ENCODE measurements at places on chromosomes 3 and 15.

- DNase-seq, result no peak
Observed at GRCh38 chr3:127161236-127161635, 31.7 kb upstream of the PRR23E start.

- no peak for DNase-seq
Observed at GRCh38 chr15:64149424-64149823, 2.1 kb upstream of the SNX22 start.

- DNase-seq, result no peak
Observed at GRCh38 chr15:29826908-29827820, 4.9 kb upstream of the TJP1 start.

GRCh38 chr3:186143250-186143649 is 34.4 kb upstream of the ETV5 start:
- DNase-seq, result no peak

GRCh38 chr3:49709852-49710251 is 9.6 kb downstream of the AMIGO3 start:
- DNase-seq, result no peak

GRCh38 chr3:56157693-56158362 is 310.4 kb downstream of the ERC2 start:
- DNase-seq, result peak; percentile 26

DNA sequence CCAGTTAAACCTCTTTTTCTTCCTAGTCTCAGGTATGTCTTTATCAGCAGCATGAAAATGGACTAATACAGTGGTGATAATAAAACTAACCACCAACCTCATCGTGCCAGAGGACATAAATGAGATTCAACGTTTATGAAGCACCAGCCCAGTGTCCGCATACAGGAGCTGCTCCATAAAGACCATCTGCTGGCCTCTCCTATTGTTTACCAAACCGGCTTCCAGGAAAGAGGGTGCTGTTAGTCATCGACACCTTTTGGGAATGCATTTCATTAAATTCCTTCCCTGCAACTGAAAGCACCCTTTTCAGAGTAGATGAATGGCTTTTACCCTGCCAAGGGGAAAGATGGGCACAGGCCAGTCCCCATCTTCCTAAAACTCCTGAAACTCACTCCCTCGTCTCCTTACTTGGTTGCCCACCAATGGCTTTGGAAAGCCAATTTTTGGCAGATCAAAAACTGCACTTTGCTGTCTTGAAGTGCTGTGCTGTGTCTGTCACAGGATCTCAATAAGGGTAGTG is 122.1 kb downstream of the AQP9 start:
- no peak for DNase-seq

DNA sequence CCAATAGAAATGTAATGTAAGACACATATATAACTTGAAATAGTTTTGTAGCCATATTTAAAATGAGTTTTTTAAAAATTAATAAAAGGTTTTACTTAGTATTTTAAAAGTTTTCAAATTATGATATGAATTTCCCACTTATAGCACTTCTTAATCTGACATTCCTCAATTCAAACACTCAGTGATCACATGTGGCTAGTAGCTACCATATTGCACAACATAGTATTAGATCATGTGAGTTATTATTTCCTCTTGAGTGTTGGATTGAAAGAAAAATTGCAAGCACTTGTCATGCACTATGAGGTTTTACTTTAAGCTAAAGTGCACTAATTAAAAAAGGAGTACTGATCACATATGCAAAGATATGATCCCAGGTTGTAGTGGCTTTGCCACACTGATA is 453.4 kb upstream of the ROBO2 start:
- DNase-seq, result no peak

All from CD4-positive, alpha-beta T cell treated with Interleukin-15 for 1 hour (primary cell).